ENCODE measurements at places on chromosomes 11 and 22. TPM values are rescaled to one million over a fixed set of nuclear protein-coding genes. Genes with fewer than 3 reads are reported as not detected.

OR52I2 gene
- total RNA-seq: not detected

SCARF2 gene
- 30.6 TPM for total RNA-seq

OR52A5 gene
- not detected for total RNA-seq

SRSF8 gene
- 65.0 TPM for total RNA-seq

BTG4 gene
- total RNA-seq: not detected

TXN2 gene
- total RNA-seq: 45.4 TPM

ROBO4 gene
- total RNA-seq: 34.4 TPM

APOA1 gene
- 7.0 TPM for total RNA-seq

GPHA2 gene
- total RNA-seq: not detected

ACTN3 gene
- total RNA-seq: 0.71 TPM

LDLRAD3 gene
- 47.5 TPM for total RNA-seq

IMMP1L gene
- total RNA-seq: 18.8 TPM

LSP1 gene
- total RNA-seq: 89.6 TPM

GVQW3 gene
- total RNA-seq: 6.2 TPM

OR52A1 gene
- total RNA-seq: not detected

TECTA gene
- total RNA-seq: 0.76 TPM

CHADL gene
- 13.1 TPM for total RNA-seq

SPA17 gene
- total RNA-seq: 2.5 TPM

DCDC1 gene
- total RNA-seq: 1.2 TPM

TSKU gene
- 48.8 TPM for total RNA-seq

KCNK7 gene
- total RNA-seq: 1.5 TPM

OR5L1 gene
- total RNA-seq: not detected

SERHL2 gene
- 7.8 TPM for total RNA-seq

RASL10A gene
- total RNA-seq: 2.2 TPM

CCND1 gene
- total RNA-seq: 192 TPM

GRK3 gene
- 13.5 TPM for total RNA-seq

MPZL2 gene
- total RNA-seq: 49.6 TPM

OR4P4 gene
- not detected for total RNA-seq

CARD16 gene
- total RNA-seq: 40.4 TPM

IFTAP gene
- 21.0 TPM for total RNA-seq

NXPE2 gene
- 0.71 TPM for total RNA-seq

PTPRCAP gene
- total RNA-seq: 4.2 TPM

TEX12 gene
- total RNA-seq: 0.58 TPM

PIH1D2 gene
- total RNA-seq: 1.8 TPM

TAF10 gene
- 79.4 TPM for total RNA-seq

MRGPRX4 gene
- total RNA-seq: not detected

ENTHD1 gene
- total RNA-seq: 4.9 TPM

FOXRED2 gene
- 13.7 TPM for total RNA-seq

ROM1 gene
- 15.2 TPM for total RNA-seq

ADM2 gene
- total RNA-seq: 0.09 TPM

SCN4B gene
- 2.9 TPM for total RNA-seq

ALKBH8 gene
- total RNA-seq: 11.6 TPM

CSNK1E gene
- total RNA-seq: 184 TPM

BTBD18 gene
- total RNA-seq: not detected

OR4S1 gene
- not detected for total RNA-seq

OR2AT4 gene
- 2.0 TPM for total RNA-seq

BATF2 gene
- total RNA-seq: 2.9 TPM
